ENCODE measurements at places on chromosomes 16 and 17.

GRCh38 chr16:83808573-83809014 is 816 bp downstream of the HSBP1 start:
- DNase-seq, result no peak

GRCh38 chr16:85312642-85313525 is 200.6 kb upstream of the CIBAR2 start:
- DNase-seq, result no peak

DNA sequence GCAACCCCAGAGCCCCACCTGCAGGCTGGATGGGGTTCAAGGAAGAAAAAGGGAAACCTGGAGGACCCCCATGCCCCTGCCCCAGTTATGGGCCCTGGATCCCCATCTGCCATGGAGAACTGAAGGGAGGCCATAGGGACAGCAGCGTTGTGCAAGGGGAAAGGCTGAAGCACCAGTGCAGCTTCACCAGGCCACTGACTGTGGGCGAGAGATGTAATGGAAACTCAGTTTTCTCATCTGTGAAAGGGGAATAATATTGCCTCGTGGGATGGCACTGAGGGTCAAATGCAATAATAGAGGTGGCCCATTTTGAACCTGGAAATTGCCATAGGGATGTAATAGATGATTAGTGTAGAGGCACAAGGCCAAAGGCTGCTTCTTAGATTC is 9.9 kb upstream of the TSPOAP1 start:
- no peak for DNase-seq

- no peak for DNase-seq
Observed at GRCh38 chr16:11675561-11676511, 7.6 kb downstream of the SNN start.

DNA sequence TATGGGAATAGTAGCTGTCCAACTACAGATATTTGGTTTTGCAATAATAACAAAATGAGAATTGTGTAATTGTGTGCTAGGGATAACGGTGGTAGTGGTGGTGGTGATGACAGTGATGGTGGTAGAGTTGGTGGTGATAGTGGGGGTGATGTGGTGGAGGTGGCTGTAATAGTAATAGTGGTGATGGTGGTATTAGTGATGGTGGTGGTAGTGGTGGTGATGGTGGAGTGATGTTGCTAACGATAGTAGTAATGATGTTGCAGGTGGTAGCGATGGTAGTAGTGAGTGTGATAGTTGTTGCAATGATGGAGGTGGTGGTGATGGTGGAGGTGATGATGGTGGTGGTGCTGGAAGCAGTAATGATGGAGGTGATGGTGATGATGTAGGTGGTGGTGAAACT is 94.4 kb downstream of the HS3ST3B1 start:
- DNase-seq, result no peak

DNA sequence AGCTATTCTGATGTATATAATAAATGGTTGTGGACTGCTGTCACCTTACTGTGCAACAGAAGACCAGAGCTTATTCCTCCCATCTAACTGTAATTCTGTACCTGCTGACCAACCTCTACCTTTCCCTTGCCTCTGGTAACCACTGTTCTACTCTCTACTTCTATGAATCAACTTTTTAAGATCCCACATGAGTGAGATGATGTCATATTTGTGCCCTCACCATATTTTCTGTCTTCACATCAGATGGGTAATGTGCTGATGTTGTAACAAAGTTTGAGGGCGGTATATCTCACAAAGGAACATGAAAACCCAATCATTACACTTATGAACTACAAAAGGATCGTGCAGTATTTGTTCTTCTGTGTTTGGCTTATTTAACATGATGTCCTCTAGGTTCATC is 16.8 kb downstream of the BRD7 start:
- no peak for DNase-seq

DNA sequence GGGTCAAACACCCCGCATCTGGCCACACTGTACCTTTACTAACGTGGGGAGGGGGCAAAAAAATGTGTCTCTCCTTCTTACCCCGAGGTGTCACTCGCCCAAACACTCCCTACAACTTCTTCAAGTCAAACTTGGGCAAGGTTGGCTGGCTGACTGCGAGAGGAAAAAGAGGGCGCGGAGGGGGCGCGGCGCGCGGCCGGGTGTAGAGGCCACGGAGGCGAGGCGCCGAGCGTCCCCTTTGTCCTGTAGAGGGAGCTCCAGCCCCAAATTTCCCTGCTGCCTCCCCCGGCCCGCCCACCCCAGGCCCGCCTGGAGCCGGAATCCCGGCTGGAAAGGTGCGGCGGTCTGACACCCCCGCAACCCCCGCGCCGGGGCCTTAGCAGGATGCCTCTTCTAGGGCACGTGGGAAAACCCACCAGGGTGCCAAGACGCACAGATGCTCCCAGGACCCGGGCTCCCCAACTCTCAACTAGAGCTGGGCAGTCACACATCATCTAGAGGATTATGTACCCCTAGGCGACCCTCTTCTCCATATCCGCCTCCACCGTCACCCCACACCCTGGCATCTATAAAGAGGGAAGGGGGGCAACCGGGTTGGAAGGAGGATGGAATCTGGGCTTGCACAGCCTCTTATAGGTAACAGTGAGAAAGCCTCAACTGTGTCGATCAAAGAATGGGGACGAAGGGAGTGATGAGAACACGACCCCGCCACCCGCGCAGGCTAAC is 4.2 kb downstream of the IRX3 start:
- DNase-seq, result no peak

- no peak for DNase-seq
Observed at GRCh38 chr17:75945211-75945610, 4.4 kb upstream of the FBF1 start.

DNA sequence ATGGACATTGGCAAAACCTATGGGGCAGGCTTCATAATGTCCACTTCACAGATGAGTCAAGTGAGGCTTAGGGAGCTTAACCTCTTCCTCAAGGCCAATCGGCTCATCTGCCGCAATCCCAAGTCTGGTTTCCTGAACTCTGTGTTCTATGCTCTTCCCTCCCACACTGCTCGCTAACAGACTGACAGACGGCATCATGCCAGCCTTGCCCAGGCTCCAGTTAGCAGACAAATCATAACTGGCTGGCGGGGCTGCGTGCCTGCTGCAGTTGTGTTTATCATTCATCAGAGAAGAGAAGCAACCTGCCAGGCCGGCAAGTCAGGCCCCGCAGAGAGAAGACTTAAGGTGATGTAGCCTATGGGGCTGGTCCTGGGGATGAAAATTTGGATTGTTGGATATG is 216.2 kb upstream of the ASIC2 start:
- DNase-seq, result no peak

- no peak for DNase-seq
Observed at GRCh38 chr17:27318633-27319032, 24.7 kb downstream of the WSB1 start.

GRCh38 chr17:58501451-58501850 is 13.0 kb downstream of the MTMR4 start:
- DNase-seq, result no peak

DNA sequence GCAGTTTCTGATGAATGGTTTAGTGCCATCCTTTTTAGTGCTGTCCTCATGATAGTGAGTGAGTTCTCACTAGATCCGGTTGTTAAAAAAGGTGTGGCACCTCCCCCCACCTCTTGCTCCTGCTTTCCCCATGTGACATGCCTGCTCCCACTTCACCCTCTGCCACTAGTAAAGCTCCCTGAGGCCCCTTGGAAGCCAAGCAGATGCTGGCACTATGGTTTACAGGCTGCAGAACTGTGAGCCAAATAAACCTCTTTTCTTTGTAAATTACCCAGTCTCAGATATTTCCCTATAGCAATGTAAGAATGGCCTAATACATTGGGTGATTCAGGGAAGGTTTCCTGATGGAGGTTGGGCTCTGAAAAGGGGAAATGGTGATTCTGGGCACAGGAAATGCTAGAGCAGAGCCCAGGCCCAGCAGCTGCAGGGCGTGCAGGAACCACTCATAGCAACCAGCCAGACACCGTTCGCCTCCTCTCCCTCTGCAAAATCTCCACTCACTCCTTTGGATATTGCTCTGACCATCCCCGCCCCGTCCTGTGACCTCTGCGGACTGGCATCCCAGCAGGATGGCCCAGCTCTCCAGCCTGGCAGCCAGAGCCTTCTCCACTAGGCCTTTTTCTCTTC is 2.6 kb upstream of the ADORA2B start:
- DNase-seq, result no peak

GRCh38 chr16:72517154-72517553 is 345.2 kb upstream of the PMFBP1 start:
- DNase-seq, result no peak

- no peak for DNase-seq
Observed at GRCh38 chr17:57366177-57366557, 109.8 kb downstream of the MSI2 start.

- DNase-seq, result no peak
Observed at GRCh38 chr17:40482722-40483121, 18.7 kb downstream of the TNS4 start.

DNA sequence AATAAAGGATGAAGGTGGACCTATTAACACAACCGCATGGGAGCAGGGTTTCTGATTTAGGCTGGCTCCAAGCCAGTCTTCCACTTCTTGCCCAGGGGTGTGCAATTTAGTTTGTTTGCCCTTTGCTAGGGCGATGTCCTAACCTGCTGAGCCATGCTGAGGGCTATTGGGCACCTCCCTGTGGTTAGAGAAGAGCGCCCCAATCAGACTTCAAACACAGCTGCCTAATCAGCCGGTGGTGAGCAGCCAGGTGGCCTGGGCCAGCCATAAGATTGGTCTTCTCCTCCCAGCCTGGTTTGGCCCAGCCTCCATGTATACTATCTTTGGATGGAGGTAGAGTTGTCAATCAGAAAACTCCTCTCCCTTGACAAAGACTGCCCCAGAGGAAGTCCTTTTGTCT is 15.7 kb downstream of the TMEM94 start:
- no peak for DNase-seq

DNA sequence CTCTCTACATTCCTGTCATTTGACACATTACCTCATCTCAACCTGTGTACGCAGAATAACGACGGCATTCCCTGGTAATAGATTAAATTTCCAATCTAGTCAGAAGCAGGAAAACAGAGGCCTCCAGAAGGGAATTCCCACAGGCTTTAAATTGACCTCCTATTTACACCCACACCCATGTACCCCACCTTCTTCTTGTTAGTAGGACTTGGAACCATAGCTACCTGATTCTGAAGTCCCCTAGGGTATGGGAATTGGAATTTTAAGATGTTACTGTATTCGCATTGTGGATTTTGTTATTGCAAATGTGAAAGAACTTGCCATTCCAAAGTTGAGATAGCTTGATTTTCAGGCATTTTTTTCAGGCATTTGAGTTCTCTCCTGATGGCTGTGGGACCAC is 377.5 kb upstream of the DYNLRB2 start:
- DNase-seq, result no peak

DNA sequence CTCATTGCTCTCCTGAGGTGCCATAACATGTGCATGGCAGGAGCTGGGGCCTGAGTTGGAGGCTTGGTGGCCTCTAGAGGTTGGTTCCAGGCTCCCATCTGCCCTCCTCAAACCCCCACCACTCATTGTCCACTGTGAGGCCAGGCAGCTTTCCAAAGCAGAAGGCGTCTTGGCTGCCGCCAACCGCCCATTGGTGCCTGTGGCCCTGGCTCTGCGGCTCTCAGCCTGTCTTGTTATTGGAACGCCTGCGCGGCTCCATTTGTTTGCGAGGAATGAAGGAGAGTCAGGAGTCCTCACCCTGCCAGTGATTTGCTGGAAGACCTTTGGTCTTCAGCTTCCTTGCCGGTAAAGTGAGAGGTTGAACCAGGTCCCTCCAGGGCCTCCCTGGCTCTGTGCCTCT is 43.6 kb downstream of the OR1D5 start:
- DNase-seq, result no peak

- DNase-seq, result no peak
Observed at GRCh38 chr16:58124601-58124915, 4.6 kb downstream of the CFAP20 start.

DNA sequence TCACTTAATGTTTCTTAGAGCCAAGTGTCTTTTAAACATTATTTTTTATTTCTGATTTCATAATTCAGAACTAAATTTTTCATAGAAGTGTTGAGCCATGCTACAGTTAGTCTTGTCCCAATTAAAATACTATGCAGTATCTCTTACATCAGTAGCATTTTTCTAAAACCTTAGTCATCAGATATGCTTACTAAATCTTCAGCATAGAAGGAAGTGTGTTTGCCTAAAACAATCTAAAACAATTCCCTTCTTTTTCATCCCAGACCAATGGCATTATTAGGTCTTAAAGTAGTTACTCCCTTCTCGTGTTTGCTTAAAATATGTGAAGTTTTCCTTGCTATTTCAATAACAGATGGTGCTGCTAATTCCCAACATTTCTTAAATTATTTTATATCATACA is 13.6 kb upstream of the BCAS3 start:
- DNase-seq, result no peak

- DNase-seq, result no peak
Observed at GRCh38 chr17:13698832-13699231, 97.1 kb upstream of the HS3ST3A1 start.

- no peak for DNase-seq
Observed at GRCh38 chr16:23283571-23283970, 18.5 kb upstream of the SCNN1B start.

DNA sequence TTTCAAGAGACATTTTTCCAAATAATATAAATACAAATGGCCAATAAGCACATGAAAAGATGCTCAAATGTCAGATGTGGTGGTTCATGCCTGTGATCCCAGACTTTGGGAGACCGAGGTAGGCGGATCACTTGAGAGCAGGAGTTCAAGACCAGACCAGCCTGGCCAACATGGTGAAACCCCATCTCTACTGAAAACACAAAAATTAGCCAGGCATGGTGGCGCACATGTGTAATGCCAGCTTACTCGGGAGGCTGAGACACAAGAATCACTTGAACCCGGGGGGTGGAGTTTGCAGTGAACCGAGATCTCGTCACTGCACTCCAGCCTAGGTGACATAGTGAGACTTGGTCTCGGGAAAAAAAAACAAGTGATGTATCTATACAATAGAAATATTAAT is 2.9 kb upstream of the GALK1 start:
- no peak for DNase-seq

GRCh38 chr16:6362321-6362720 is 970.3 kb upstream of the RBFOX1 start:
- no peak for DNase-seq

DNA sequence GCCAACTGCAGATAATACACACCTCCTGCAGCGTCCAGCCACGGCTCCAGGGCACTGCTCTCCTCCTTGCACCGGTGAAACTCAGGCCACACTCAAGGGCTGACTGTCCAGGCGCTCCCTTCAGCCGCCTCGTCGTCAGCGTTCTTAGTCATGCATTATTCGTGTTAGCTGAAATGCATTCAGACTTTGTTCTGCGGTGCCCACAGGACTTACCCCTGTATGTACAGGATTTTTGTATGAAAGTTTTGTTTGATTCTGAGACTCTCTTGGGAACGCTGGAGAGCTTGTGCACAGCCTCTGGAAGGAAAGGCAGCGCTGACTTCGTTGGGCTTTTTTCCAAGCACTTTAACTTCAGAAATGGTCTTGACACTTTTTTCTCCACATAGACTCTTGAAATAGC is 22.1 kb downstream of the CIBAR2 start:
- DNase-seq, result no peak

All from fibroblast of skin of left quadriceps (primary cell).